C1 segment of cervical spinal cord (tissue), 14 donors: ENCODE measurements at places on chromosomes 12 and 14.

DNA sequence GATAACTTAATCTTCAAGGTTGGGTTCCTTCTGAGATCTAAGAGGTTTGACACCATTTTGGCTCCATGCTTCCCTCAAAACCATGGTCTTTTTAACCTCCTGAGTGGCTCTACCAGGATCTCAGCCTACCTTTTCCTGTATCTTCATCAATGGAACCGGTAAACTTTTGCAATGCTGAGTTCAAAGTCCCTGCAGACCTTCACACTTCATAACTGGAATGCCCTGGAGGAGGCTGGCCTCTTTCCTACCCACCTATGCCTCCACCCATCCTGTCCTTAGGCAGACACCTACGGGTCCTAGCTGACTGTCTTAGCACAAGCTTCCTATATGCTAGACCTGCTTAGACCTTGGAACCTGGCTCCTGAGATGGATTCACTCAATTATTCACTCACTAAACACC lies 89.5 kb upstream of the EEA1 start:
- no peak for DNase-seq

GRCh38 chr14:77498120-77498979 lies at the start of gene ISM2:
Gene ISM2, minus strand, starts transcription at chr14:77498816. Its CDS starts 23 bp downstream, at chr14:77498793.
- no peak for DNase-seq

GRCh38 chr12:119682639-119683252 lies 14.8 kb downstream of the PRKAB1 start:
- DNase-seq: no peak

DNA sequence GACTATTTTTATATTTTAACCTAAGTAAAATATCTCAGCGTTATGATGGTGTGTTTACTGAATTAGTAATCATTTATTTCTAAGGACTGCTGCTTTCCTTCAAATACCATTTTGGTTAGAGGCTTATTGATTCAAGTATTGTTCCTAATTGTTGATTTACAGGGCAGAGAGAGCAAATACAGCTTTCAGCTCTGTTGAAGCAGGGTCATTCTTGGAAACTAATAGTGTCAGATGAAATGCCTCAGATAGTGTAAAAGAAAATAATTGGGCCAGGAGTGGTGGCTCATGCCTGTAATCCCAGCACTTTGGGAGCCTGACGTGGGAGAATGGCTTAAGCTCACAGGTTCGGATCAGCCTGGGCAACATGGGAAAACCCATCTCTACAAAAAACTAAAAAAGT lies 249.3 kb downstream of the FUT8 start:
- no peak for DNase-seq

GRCh38 chr14:105010891-105011291 lies 10.0 kb downstream of the CDCA4 start:
- no peak for DNase-seq

GRCh38 chr14:76921088-76921399 lies 94.8 kb downstream of the LRRC74A start:
- DNase-seq: no peak

- no peak for DNase-seq
Measured at GRCh38 chr12:111037047-111037446, 116.7 kb upstream of the MYL2 start.

- no peak for DNase-seq
Measured at GRCh38 chr14:75469164-75469563, 41.3 kb downstream of the JDP2 start.

DNA sequence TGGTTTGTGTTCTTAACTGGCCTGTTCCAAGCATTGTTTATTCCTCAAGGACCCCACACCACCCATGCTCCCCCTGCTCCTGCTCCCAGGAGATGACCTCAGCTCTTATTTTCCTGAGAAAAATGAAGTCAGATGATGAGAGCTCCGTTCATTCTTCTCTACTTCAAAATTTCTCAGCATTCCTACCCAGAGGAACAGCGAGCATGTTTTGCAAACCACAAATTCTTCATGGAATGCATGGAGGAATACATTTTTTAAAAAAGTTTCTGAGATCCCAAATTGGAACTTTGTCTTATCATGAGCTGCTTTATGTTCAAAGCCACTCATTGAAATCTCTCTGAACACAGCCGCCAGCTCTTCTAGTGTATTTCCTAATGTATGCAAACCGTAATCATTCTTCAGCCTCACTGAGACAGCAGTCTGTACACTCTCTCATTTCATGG lies 44.9 kb downstream of the SYNE2 start:
- no peak for DNase-seq

- no peak for DNase-seq
Measured at GRCh38 chr14:85907536-85907935, 377.6 kb downstream of the FLRT2 start.

- DNase-seq: no peak
Measured at GRCh38 chr12:120012067-120012621, 23.1 kb downstream of the BICDL1 start.

DNA sequence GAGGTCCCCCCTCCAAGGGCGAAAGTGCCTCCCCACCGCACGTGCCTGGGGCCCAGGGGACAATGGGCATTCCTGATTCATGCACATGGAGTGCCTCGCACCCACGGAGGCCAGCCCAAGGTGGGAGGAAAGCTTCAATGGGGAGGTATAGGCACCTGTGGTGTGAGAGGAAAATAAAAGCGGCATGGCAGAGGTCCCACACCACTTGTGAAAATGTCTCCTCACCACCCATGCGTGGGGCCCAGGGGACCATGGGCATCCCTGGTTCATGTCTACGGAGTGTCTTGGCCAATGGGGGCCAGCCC lies 384.7 kb downstream of the ALG10 start:
- DNase-seq: no peak

DNA sequence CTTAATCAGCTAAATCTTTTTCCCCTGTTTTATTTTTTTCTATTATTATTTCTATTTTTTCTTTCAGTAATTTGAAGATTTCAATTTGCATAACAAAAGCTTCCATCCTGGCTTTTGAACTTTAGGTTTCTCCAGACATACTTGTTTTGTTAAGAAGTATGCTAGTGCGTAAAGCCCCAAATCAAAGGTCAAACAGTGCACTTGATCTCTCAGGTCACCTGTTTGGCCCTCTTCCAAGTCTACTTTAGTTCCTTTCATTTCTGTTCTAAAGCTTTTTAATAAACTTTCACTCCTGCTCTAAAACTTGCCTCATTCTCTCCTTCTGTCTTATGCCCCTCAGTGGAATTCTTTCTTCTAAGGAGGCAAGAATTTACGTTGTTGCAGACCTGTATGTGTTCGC lies 54.6 kb upstream of the ATXN7L3B start:
- DNase-seq: no peak

DNA sequence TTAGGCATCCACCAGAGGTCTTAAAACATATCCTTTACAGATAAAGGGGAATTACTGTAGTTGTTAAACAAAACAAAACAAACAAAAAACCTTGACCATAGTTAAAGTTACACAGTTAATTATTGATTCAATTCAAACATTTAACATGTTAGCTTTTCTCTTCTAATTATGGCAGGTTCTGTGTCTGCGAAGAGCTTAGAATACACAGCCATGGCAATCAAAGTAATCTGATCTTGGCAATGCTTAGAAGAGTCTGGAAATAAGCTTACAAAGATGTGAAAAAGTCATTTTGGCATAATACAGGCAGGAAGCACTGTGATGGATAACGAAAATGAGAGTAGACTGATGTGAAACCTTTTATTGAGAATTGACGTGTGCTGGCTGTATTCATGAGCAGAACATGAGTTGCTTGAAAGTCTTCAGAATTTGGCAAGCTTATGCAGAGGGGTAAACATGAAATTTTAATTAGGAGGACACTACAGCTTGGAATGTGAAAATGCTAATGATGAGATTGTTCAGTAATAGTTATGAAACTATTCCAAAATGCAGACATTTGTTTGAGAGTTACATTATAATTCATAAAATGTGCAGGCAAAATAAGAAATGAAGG lies 629.6 kb downstream of the FSCB start:
- no peak for DNase-seq

DNA sequence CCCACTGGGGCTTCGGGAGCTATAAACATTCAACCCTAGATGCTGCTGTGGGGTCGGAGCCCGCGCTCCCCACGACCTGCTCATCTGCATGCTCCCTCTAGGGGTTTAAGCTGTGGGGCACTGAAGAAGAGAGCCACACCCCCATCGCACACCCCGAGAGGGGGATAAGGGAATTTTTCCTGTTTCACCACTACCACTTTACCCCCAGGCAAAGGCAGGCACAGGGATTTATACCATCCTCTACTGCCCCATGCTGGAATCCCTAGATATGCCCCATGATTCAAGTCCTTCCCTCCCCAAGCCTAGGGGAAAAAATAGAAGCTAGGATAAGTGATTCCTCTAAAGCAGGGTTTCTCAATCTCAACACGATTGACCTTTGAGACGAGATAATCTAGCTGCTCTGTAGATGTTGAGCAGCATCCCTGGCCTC lies 59.9 kb upstream of the CCDC60 start:
- no peak for DNase-seq

- DNase-seq: no peak
Measured at GRCh38 chr12:132427999-132428935, 61.7 kb upstream of the FBRSL1 start.

DNA sequence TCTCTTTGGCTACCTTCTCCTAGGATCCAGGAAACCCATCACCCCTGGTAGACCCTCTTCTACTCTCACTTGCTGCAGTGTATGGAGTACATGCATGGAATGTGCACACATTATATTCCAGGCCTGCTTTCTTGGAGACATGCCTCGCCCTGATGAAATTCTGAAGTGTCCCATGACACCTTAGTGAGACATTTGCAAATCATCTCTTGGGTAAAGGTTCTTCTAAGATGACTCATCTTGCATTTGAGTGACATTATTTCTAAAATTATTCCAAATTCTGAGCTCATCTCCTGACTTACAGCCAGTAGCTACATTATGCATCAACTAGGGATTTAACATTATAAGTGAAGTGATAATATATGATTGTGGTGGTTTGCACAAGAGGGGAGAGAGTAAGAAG lies 49.8 kb downstream of the SDR9C7 start:
- no peak for DNase-seq

- no peak for DNase-seq
Measured at GRCh38 chr12:75996861-75997447, 34.6 kb downstream of the PHLDA1 start.
